MG63 (cell line): ENCODE measurements at places on chromosomes 4 and X. TPM values are rescaled to one million over a fixed set of nuclear protein-coding genes. Genes with fewer than 3 reads are reported as not detected.

Gene PAGE5
- not detected in 2 replicates for total RNA-seq

Gene PNMA6A
- total RNA-seq, result 0.39 and 1.0 TPM in 2 replicates

Gene COMMD8
- total RNA-seq, result 24.7 and 30.2 TPM in 2 replicates

Gene DRD5
- not detected in 2 replicates for total RNA-seq

Gene ERAS
- total RNA-seq, result not detected in 2 replicates

Gene EDA2R
- total RNA-seq, result 0.59 and 2.8 TPM in 2 replicates

Gene VSIG4
- not detected in 2 replicates for total RNA-seq

Gene CLTRN
- total RNA-seq, result 0.89 TPM in 1 of 2 replicates, not detected in the other

Gene HSD17B13
- total RNA-seq, result 0.17 TPM in 1 of 2 replicates, not detected in the other

Gene VSIG1
- total RNA-seq, result not detected in 2 replicates

Gene GLRA3
- total RNA-seq, result not detected in 2 replicates

Gene LAP3
- 83.4 and 102 TPM in 2 replicates for total RNA-seq

Gene HSPA4L
- 3.9 and 6.2 TPM in 2 replicates for total RNA-seq

Gene PRRG3
- not detected in 2 replicates for total RNA-seq

Gene ARHGAP10
- 7.7 and 15.2 TPM in 2 replicates for total RNA-seq

Gene GATB
- total RNA-seq, result 11.8 and 36.6 TPM in 2 replicates

Gene ZCCHC12
- total RNA-seq, result not detected in 2 replicates

Gene PAGE4
- not detected in 2 replicates for total RNA-seq

Gene HHIP
- not detected in 2 replicates for total RNA-seq

DNA sequence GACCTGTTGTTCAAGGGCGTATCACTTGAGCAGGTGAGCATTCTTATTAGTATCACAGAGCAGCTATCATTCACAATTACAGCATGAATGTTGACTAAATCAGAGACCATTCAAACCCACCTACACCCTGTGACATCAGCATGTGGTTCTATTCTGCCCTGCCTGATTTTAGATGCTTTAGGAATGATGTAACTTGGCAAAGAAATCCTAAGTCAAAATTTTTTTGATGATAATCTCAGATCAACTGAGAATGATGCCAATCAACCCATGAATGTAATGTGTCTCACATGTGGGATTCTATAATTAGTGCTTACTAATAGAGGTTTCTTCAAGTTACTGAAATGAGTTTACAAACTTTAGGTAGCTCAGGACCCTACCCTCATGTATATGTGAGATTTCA lies 13.4 kb upstream of the CHIC2 start:
- peak; percentile 74 for DNase-seq

DNA sequence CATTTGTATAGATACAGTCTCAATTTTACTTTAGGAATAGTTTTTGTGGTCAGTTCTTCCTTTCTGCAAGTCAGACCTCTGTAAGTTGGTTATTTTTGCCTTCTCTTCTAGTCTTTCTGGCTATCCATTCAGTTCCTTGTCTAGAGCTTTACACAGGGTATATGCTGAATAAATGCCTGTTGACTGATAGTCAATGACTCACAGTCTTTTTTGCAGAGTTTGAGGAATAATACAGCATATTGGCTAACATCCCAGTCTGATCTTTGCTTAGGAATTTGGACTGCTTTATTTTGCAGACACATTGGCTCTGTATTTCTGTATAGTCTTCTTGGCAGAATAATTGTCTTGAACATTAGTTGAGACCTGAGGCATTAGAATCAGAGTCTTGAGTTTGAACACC lies 132.4 kb downstream of the MAGEC1 start:
- no peak for DNase-seq

GRCh38 chr4:110163327-110164069 lies 34.9 kb downstream of the ELOVL6 start:
- peak; percentile 6 for DNase-seq

DNA sequence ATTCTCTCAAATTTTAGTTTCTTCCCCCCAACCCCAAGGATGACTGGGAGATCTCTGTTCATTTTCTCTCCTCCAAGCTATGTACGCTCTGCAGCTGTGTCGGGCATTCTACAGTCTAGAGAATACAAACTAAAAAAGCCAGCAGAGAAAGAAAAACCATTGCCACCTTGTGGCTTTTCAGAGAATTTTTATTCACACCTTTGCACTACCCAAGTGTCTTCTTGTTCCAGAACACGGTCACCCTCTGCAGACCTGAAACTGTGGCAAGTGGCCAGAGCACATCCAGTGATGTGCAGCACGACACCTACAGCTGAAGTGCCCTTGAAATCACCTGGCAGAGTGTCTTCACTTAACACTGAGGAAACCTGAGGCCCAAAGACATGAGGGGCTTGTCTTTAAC lies 68.6 kb downstream of the CHST7 start:
- no peak for DNase-seq

DNA sequence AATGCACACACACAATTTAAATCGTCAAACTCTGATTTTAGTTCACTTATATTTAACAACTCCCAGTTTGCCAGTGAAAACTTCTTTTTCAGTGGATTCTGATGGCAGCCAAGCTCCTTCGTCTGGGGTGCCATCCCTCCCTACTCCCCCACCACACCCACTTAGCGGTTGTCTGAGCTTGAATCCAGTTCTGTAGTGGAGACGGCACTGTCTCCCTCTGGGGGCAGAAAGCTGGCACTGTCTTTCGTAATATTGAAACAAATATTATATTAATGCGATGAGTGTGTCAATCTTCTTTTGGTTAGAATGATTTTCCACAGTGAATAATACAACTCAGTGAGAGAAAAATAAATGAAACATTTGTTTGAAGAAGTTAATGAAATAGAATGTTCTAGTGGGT lies 5.4 kb downstream of the MEPE start:
- DNase-seq, result peak; percentile 1

- no peak for DNase-seq
These were observed 193.6 kb upstream of the BANK1 start for GRCh38 chr4:101596781-101597552.

- no peak for DNase-seq
These were observed 640 bp downstream of the PHF8 start for GRCh38 chrX:54043541-54044125.

DNA sequence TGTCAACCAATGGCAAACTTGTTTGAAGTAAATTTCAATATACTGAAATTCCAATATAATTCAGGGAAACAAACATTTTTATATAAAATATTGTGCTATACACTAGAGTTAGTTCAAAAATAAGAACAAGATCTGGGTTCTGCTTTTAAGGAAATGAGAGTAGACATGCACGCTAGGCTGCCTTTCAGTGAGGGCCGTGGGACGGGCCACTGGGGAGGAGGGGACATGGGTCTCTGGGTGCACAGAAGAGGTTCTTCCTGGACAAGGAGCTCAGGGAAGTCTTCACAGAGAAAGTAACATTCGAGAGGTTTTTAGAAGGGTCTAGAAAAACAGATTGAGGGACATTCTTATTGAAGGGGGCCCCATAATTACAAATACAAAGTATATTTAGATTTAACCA lies 64.4 kb downstream of the SHROOM3 start:
- DNase-seq, result no peak

DNA sequence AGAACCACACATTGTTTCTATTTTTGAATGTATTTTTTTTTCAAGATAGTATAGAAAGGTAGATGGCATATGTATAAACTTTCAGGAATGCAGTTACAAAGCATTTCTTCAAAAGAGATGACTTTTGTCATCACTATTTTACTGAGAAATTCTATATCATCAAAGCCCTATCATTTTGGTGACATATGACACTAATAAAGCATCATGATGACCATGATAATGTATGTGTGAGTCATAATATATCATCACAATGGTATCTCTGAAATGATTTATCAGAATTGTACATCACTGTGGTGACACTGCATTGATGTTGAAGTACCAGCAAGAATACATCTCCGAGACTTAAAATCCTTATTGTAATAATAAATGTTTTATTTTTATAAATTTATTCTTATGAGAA lies 1740.8 kb downstream of the PCDH7 start:
- DNase-seq, result no peak

GRCh38 chr4:123470640-123471039 lies 74.0 kb downstream of the SPRY1 start:
- no peak for DNase-seq

- DNase-seq, result no peak
These were observed 57.8 kb upstream of the XAGE1B start for GRCh38 chrX:52574416-52575275.

DNA sequence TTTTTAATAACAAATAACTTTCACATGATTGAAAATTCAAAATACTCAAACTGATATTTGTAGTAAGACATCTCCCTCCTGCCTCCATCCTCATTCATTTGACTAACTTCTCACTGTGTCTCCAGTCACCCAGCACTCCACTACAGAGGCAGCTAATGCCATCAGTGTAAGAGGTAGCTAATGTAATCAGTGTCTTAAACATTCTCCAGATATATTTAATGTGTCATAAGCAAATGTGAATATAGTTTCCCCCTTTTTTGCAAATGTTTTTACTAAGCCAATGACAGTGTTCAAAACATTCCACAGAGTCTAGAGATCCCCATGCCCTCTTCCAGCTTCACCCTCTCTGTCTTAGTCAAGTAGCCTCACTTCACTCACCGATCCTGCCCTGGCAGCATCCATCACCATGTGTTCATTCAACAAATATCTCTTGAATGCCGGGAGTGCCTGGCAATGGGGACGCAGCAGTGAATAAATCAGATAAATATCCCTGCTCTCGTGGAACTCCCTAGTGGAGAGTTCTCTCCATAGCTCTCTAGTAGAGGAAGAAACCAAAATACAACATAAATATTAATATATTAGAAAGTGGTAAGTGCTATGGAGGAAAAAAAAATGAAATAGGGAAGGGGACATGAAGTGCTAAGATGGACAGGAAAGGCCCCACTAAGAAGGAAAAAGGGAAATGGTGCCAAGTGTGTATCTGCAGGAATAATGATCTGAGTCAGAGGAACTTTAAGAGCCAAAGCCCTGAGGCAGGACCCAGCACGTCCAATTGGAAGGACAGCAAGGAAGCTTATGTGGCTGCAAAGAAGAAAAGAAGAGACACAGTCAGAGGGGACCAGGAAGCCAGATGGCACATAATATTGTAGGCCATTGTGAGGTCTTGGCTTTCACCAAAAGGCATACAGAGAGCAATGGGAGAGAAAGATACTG lies 18.7 kb downstream of the SCFD2 start:
- peak; percentile 100 for DNase-seq

DNA sequence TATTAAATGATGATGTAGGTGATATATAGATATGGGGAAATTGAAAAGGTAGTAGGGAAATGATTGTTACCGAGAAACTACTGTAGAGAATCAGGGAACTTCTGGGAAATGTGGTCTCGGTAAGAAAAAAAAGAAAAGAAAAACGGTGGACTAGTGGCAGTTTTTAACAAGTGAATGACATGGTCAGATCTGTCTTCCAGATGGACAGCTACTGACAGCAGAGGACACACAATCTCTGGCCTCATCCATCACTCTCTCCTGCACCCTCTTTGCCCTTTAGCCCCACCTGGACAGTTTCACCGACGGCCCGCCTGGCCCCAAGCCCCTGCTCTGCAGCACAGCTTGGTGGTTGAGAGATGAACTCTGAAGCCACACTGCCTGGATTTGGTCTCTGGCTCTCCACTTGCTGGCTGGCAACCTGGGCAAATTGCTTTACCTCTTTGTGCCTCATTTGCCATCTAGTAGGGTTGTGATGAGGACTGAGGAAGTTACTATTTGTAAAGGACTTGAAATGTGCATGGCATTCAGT lies 23.4 kb downstream of the RBM47 start:
- DNase-seq, result no peak

DNA sequence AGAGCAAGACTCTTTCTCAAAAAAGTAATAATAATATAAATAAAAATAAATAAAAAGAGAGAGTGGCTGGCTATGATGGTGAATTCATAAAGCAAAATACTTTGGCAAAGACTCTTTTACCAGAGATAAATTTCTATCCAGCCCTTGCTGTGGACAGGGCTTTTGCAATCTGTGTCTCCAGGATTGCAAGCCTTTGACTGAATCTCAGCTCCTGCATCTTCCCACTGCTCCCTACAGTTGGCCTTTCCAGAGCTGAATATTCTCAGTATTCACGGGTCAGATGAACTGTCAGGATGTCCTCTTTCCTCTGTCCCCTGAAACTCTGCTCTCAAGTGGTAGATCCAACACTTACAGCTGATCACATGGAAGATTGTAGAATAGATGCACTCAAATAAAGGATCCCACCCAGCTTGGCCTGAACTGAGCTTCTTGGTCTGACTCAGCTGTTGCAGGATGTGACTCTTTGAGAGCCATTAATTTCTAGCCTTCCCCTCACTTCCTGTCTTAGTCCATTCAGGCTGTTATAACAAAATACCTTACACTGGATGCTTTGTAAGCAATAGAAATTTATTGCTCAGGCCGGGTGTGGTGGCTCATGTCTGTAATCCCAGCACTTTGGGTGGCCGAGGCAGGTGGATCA lies 123.4 kb upstream of the GUCY1A1 start:
- peak; percentile 32 for DNase-seq

- DNase-seq, result no peak
These were observed 104.1 kb downstream of the ANOS1 start for GRCh38 chrX:8627796-8628195.

GRCh38 chr4:16413814-16414555 lies 187.7 kb upstream of the TAPT1 start:
- DNase-seq, result no peak

DNA sequence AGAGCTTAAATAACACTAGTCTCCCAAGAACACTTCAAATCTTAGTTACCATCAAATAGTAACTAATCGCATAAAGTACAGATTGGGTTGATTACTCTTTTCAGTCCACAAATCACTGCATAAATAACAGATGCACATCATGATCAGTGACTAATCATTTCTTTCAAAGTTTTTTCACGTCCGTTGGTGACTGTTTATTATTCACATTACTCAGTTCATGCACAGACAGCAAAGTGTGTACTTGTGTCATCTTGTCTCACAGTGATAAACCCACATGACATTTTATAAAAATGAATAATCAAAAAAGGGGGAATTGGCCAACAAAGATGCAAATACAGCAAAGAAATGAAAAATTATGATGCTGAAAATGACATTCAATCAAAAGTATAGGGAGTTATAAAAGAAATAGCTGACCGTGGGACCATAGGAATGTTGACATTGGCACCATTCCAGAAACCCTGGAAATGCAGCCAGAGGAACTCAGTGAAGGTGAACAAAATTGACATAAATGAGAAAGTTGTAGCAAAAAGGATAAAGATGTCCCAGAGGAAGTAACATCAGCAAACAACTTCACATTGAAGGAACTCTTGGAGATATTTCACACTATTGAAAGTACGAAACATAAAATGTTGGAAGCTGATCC lies 161.5 kb downstream of the SOX3 start:
- no peak for DNase-seq

GRCh38 chr4:174871407-174871806 lies 42.4 kb upstream of the GLRA3 start:
- no peak for DNase-seq

GRCh38 chr4:138567696-138568095 lies 325.5 kb upstream of the SLC7A11 start:
- DNase-seq, result no peak

GRCh38 chrX:57643698-57644097 lies 36.4 kb downstream of the NLRP2B start:
- no peak for DNase-seq

- no peak for DNase-seq
These were observed 315.2 kb upstream of the SLIT2 start for GRCh38 chr4:19936476-19936875.

DNA sequence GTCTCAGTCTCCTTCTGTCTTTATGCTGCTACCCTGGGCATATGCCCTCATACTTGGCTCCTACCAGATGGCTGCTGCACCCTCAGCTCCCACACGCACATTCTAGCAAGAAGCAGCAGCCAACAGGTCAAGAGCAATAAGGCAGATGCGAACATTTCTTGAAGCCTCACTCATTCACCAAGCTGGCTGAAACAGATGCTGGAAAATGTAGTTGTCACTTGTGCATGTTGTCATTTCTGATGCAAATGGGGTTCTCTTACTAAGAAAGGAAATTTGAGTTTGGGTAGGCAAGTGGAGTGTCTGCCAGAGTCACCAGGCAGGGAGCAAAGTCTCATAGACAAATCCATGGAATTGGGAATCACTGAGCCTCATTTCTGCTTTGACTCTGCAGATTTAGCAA lies 57.4 kb upstream of the SORBS2 start:
- DNase-seq, result no peak
